ENCODE measurements at places on chromosomes 13 and 19. TPM values are rescaled to one million over a fixed set of nuclear protein-coding genes. Genes with fewer than 3 reads are reported as not detected.

DNA sequence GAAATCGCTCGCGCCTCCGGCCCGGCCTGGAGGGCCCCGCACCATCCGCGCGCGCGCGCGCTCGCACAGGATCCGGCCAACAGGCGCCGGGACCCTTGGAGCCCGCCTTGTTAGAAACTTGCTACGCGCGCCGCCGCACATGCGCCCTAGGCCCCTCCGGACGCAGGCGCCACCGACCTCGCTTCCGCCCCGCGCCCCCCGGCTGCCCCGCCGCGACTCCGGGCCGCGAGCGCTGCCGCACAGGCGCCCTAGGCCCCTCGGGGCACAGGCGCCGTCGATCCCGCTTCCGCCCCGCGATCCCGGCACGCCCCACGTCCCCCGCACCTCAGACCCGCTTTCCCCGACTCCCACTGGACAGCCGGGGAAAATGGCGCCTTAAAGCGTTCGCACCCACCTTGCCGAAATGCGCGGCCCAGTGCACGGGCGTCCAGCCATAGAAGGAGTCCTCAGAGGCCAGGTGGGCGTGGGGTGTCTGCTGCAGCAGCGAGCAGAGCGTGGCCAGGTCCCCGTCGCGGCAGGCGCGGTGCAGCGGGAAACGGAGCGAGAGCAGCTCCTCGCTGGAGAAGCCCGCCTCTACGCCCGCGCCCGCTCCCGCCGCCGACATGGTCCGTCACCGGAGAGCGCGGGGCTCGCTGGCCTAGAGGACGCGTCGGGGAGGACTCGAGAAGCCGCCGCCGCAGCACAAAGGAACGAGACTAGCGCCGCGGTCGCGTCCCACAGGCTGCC is 375 bp downstream of the ANKRD10 start:
- peak; percentile 59 for DNase-seq

DNA sequence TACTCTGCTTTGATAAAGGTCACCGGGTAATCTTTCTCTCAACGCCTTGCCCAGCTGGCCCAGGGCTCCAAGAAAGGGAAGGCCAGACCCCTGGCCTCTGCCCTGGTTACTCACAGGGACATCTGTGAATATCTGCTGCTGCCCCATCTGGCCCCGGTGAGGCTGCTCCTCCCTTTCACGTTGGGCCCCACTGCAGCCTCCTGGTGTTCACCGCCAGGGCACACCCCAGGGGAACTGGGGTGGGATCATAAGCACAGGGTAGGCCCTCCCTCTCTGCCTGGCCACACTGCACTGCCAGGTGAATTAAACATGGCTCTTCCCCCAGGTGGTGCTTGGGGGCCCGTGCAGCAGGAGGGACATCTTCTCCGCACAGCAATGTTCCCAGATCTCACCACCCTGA is 12.7 kb downstream of the LAIR1 start:
- DNase-seq: no peak

GRCh38 chr13:45195421-45195820 is 5.4 kb downstream of the KCTD4 start:
- no peak for DNase-seq

- no peak for DNase-seq
These were observed 33.4 kb downstream of the CAB39L start for GRCh38 chr13:49410477-49410876.

- DNase-seq: no peak
These were observed 431.3 kb downstream of the SLITRK6 start for GRCh38 chr13:85367887-85368286.

DNA sequence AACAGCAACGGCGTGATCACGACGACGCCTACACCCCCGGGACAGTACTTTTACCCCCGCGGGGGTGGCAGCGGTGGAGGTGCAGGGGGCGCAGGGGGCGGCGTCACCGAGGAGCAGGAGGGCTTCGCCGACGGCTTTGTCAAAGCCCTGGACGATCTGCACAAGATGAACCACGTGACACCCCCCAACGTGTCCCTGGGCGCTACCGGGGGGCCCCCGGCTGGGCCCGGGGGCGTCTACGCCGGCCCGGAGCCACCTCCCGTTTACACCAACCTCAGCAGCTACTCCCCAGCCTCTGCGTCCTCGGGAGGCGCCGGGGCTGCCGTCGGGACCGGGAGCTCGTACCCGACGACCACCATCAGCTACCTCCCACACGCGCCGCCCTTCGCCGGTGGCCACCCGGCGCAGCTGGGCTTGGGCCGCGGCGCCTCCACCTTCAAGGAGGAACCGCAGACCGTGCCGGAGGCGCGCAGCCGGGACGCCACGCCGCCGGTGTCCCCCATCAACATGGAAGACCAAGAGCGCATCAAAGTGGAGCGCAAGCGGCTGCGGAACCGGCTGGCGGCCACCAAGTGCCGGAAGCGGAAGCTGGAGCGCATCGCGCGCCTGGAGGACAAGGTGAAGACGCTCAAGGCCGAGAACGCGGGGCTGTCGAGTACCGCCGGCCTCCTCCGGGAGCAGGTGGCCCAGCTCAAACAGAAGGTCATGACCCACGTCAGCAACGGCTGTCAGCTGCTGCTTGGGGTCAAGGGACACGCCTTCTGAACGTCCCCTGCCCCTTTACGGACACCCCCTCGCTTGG is 966 bp downstream of the JUNB start:
- peak; percentile 54 for DNase-seq

GRCh38 chr13:34174671-34175145 is 356.8 kb downstream of the RFC3 start:
- no peak for DNase-seq

DNA sequence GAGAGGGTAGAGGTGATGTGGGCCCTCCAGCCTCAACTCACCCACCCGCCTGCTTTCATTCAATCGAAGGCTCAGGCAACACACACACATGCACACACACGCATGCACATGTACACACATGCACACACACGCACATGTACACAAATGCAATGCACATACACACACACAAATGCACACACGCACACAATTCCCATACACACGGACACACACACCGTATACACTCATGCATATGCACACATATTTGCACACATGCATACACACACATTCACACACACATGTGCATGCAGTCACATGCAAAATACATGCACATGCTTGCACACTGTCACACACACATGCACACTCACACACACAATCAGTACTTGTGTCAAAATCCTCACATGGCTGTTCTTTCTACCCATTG is 55.9 kb upstream of the SPACA7 start:
- DNase-seq: no peak

GRCh38 chr13:107669391-107669993 is 545.8 kb downstream of the LIG4 start:
- no peak for DNase-seq

DNA sequence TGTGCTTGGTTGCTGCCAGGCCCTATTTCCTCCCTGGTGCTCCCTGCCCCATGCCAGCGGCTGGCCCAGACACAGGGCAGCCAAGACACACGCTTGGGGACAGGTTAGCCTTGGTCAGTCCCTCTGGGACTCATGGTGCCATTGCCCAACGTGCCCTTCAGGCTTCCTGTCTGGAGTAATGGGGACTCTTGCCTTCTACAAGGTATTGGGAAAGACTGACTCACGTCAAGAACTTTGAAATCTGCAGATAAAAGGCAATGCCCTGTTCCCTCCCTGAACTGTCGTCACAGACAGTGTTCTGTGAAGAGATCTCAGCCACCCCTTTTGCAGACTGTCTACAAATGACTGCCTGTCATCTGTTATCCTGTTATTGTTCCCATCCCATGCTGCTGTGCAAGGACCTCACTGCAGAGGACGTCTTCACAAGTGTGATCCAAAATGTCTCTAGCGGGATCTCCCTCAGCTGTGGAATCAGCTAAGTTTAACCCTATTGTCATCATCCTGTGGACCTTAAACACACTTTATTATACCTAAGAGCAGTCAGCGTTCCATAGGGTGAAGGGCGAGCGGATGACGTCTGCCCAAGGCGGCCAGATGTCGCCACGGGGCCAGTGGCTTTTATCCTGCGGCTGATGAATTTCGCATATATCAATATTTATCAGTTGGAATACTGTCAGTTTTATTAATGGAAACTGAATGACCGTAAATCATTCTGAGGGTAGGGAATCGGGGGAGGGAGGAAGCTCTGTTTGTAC is 59.0 kb downstream of the GSX1 start:
- DNase-seq: no peak

GRCh38 chr13:33278913-33279312 is 6.6 kb downstream of the STARD13 start:
- no peak for DNase-seq

DNA sequence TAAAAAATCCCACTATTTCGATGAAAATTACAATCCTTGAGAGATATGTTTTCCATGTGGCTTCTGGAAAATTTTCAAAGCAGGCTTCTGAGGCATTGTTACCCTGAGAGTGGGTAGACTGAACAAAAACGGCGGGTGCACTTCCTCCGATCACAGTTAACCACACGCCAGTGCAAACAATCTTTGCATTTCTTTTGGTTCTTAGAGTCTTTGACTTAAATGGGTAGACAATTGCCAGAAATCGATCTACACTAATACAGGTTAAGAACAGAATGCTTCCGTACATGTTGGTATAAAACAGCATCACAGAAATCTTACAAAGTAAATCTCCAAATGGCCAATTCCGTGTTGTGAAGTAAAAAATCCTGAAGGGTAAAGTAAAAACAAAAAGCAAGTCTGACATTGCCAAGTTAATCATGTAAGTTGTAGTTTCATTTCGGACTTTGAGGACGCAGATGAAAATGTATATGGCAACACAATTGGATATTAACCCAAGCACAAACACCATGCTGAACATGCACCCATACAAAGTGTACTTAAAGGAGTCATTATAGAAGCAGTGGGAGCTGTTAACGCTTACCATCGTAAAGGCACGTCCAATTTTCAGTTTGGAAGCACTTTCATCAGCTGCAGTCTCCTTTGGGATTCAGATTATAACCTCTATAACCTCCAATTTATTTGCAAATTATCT is 927 bp downstream of the LPAR6 start:
- no peak for DNase-seq

GRCh38 chr13:25111585-25111956 is 15.6 kb downstream of the PABPC3 start:
- DNase-seq: no peak

DNA sequence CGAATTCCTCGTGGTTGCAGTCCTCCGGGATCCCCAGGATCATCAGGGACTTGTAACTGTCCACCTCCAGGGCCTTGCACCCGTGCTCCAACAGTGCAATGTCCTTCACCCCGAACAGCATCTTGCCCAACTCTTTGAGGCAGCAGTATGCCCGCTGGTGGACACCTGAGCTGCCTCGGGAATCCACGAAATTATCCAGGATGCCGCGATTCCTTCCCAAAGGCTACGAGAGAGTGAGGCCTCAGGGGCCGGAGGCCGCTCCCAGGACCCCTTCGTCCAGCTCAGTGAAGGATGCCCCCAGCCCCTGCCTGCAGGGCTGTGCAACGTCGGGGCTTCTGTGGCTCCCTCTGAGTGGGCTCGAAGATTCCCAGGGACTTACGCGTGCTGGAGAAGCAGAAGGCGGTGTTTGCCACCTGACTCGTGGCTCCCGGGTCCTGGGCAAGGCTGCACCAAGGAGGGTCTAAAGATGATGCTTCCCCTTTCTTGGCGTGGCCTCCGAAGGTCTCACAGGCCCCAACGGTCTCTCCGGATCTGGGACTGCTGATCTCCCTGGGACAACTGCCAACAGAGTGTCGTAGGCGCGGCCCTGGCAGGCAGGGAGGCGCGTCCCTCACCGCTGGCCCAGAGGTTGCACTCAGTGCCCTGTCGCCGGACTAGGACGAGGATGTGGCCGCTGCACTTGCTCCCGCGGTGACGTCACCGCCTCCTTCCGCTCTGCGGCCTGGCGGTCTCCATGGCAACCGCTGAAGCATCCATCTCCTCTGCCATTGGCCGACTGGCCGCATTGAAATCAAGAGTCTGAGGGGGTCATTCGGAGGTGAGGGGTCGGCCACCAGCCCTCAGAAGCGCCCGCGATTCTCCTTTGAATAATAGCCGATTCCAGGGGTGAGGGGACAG is at the start of gene PNMA8C:
PNMA8C (minus strand) TSS at position 698 of the 897 bp plus-strand sequence; CDS start at position 121, 577 bp downstream.
- DNase-seq: peak; percentile 95

- no peak for DNase-seq
These were observed 43.3 kb downstream of the INSR start for GRCh38 chr19:7250951-7251350.

DNA sequence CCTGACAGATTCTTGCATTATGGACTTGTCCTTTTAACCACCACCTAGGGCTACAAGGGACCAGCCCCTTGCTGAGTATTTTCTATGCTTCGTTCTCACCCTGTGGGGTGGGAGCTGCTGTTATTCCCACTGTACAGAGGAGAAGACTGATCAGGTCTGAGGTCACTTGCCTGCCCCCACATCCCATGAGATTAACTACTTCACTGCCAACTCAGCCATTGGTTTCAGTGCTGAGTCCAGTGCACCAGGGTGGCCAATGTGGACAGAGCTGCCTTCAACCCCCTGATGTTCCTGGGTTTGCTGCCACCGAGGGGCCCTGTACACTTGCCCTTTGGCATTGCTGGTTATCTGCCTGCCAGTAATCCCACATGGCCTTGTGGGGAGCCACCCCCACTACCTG is 6.9 kb downstream of the PRKACA start:
- no peak for DNase-seq

GRCh38 chr19:46115396-46116106 is 8.9 kb downstream of the IGFL3 start:
- DNase-seq: no peak

DNA sequence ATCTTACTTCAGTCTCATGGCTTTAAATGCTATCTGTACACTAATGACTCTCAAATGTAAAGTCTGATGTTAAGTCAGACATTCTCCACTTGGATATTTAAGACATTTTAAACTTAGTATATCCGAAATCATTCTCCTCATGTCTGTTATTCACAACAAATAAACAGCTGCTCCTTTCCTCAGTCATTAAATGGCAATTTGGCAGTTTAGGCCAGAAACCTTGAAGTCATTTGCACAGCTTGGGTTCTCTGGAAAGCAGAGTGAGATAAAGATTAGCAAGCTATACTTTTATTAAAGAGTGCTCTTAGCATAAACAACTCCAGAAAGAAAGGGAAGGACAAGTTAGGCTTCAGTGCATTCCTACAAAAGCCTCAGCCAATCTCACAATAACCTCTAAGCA is 53.7 kb downstream of the DNAJC15 start:
- no peak for DNase-seq

GRCh38 chr13:69912630-69913029 is 195.0 kb upstream of the ATXN8OS start:
- no peak for DNase-seq

GRCh38 chr13:22801402-22802003 is 379.3 kb upstream of the SGCG start:
- DNase-seq: no peak

DNA sequence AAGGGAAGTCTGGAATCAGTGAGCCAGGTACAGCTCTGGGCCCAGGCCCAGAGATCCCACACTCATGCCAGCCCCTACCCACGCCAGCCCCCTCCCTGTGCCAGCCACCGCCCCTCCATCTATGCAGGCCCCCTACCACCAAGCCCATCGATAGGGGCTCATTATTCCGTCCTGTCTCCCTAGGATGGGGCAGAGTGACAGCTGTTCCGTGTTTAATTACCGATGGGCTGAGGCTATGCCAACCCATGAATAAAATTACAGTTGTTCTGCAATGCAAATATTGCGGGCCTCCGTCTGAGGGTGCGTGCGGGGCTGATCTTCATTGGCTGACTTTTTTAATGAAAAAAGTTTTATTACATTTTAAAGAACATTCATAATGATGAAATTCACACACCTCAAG is 35.6 kb upstream of the PEPD start:
- no peak for DNase-seq

The SIGLEC8 gene
- 8.8 TPM for total RNA-seq

The SLC6A16 gene
- 3.7 TPM for total RNA-seq

The PPP2R1A gene
- total RNA-seq: 338 TPM

The PCDH9 gene
- total RNA-seq: 230 TPM

The OLFM4 gene
- 1.3 TPM for total RNA-seq

The FFAR2 gene
- total RNA-seq: not detected

The TINCR gene
- total RNA-seq: 3.0 TPM

The ZMYM2 gene
- total RNA-seq: 124 TPM

The WASF3 gene
- total RNA-seq: 141 TPM
